ENCODE measurements at places on chromosomes 4 and X.
A peak's percentile ranks its signal among the peaks of the same experiment; 100 is the strongest.

GRCh38 chr4:189200353-189200752 is 740.3 kb upstream of the FRG1 start:
- no peak for DNase-seq

GRCh38 chrX:24479924-24480323 is 14.8 kb downstream of the PDK3 start:
- no peak for DNase-seq

DNA sequence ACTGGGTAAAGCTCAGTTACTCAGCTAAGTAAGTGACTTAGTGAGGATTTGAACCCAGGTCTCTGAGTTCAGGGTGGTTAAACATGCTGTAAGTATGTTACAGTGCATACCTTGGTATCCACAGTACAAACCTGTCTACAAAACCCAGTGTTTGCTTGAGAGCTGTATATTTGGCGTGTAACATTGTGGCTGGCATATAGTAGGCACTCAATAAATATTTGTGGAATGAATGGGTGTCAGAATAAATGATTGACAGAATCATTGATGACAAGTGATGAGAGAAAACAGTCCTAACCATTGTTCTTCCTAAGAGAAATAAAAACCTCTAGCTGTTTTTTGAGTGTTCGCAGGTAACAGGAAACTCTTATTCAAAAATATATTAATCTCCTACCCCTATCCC is 79.7 kb upstream of the BCOR start:
- no peak for DNase-seq

- DNase-seq = no peak
Measured at GRCh38 chr4:125551967-125552366, 237.2 kb downstream of the FAT4 start.

- no peak for DNase-seq
Measured at GRCh38 chr4:36823199-36823967, 421.2 kb upstream of the NWD2 start.

DNA sequence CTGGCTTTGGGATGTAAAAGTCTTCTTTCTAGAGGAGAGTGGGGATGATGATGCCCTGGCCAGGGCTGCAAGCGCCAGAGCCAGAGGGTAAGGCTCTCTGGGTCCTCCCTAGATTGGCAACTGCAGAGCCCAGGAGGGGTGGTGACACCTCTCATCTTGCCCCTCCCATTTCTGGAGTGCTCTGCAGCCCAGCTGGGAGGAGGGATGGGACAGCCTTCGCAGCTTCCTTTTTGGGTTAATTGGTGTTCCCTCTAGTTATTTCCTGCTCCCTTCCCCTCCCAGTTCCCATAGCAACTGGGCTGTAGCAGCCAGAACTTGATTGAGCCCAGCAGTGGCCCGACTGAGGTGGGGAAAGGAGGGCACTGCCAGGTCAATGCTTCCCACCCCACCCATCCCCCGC is 19.2 kb downstream of the NALF2 start:
- no peak for DNase-seq

GRCh38 chrX:46961097-46961496 is 48.9 kb downstream of the JADE3 start:
- DNase-seq = no peak

DNA sequence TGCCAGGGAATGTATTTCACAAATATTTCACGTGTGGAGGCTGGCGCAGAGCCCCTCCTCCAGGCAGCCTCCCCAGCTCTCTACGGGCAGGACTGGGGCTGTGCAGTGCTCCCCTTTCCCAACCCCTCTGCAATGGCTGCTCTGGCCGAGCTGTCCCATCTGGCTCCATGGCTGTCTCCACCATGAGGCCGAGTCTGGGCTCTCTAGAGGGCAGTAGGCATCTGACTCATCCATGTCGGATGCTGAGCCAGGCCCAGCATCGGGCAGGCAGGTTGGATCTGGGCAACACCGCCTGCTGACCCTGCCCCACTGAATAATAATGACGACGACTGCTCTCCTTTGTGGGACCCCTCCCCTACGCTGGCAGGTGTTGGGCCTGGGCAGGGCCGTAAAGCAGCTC is 11.0 kb upstream of the SH3TC1 start:
- DNase-seq = no peak

- DNase-seq = no peak
Measured at GRCh38 chrX:20233336-20233735, 33.4 kb downstream of the RPS6KA3 start.

DNA sequence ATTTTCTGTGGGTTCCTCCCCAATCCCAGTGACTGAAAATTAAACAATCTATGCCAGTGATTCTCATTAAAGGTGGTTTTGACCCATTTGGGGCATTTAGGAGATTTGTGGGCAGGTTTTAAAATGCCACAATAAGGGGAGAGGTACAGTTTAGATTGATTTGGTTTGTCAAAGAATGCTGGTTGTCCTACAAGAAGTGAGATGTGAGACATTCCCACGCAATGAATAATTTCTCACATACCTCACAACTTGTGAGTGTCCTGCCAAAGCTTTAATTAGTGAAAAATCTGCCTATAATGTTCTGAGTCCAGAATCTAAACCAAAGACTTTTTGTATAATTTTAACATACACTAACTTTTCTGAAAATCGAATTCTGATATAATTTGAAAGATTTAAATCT is 199.4 kb downstream of the MAPK10 start:
- DNase-seq = no peak

GRCh38 chrX:2701600-2701999 is 10.5 kb downstream of the CD99 start:
- no peak for DNase-seq

DNA sequence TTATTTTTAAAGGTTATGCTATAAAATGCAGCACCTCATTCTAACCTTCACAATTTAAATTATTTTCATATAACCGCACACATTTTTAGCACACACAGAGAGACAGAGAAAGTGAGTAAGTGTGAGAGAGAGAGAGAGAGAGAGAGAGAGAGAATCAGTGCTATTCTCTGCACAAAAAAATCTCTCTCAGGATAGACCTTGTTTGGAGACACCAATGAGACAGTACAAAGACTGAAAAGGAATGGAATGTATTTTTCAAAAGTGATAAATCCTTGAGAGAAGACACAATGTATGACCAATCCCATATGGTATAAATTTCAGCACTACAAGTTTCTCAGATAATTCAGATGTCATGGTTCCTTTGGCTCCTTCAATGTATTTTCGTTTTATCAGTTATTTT is 132.1 kb upstream of the PCDH18 start:
- DNase-seq = no peak

- DNase-seq = no peak
Measured at GRCh38 chr4:113682730-113683537, 78.6 kb downstream of the CAMK2D start.

- no peak for DNase-seq
Measured at GRCh38 chr4:188732131-188732530, 592.9 kb downstream of the TRIML1 start.

DNA sequence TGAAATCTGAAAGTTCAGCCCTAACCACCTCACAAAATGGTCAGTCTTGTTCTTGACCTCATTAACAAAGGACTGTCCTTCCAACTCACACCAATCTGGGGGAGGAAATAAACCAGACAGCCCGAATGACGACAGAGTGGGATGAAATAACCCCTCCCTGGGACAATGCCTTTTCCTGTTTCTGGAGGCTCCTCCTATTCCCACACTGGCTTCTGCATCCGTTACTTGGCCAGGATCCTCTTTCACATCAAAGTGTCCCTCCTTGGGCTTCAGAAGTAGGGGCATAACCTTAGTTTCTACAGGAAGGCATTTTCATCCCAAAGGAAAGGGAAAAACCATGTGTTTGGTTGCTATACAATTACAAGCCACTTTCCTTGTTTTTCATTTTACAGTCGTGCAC is 59.8 kb upstream of the RPL34 start:
- no peak for DNase-seq

DNA sequence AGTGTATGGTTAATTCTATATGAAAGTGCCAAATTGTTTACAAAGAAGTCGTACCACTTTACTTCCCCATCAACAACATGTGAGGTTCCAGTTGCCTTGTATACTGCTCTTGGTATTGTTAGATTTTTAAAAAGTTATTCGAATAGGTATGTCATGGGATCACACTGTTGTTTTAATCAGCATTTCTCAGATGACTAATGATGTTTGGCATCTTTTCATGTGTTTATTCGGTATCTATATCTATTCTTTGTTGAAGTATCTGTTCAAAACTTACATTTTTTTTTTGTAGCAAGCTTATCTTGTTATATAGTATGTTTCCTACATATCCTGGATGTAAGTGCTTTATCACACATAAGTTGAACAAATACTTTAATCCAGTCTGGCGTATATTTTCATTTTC is 99.4 kb upstream of the MAB21L2 start:
- no peak for DNase-seq

- DNase-seq = no peak
Measured at GRCh38 chr4:138845054-138845453, 170.5 kb upstream of the NOCT start.

DNA sequence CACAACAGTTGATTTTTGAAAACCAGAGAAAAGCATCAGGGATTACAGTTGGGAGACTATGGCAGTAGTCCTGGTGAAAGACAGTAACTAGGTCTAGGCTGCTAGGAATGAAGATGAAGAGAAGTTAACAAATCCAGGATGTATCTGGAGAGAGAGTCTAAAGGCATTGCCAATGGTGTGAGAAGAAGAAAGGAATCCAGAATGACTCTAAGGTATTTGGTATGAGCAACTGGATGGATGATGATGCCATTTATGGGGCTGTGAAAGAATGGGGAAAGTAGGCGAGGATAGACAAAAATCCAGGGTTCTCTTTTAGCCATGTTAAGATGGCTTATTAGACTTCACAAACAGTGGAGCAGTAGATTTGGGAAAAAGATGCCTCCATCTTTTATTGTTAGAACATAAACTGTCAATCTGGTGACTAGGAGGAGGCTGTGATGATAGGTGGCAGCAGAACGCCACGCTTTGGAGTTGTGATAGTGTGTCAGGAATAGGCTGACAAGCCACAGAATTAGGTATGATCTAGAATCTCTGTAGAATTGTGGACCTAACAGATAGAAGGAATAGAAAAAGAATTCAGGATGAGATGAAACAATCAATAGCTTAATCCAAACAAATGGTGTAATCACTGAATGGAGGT is 27.3 kb upstream of the JADE1 start:
- DNase-seq = no peak

DNA sequence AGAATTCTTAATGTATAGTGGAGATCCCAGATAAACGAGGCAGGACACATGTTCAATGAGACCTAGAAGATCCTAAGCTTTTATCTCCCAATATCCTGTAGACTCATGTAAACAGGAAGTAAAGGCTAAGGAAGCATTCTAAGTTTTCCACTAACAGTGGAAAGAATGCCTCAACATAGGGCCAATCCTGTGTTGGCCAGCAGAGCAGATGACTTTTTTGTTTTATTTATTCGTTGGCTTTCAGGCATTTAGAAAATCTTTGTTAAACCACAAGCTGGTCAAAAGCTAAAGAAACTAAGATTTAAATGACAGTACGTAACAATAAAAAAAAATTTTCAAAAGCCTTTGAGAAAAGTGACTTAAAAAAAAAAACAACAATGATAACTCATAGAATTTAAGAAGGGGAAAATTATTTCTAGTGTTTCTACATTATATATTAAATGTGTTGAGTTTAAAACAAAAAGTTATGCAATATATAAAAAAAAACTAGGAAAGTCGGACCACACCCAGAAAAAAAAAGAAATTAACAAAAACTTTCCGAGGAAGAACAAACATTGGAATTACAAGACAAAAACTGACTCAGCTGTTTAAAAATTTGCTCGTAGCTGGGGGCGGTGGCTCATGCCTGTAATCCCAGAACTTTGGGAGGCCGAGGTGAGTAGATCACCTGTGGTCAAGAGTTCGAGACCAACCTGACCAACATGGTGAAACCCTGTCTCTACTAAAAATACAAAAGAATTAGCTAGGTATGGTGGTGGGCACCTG is 759.3 kb downstream of the FSTL5 start:
- DNase-seq = no peak

DNA sequence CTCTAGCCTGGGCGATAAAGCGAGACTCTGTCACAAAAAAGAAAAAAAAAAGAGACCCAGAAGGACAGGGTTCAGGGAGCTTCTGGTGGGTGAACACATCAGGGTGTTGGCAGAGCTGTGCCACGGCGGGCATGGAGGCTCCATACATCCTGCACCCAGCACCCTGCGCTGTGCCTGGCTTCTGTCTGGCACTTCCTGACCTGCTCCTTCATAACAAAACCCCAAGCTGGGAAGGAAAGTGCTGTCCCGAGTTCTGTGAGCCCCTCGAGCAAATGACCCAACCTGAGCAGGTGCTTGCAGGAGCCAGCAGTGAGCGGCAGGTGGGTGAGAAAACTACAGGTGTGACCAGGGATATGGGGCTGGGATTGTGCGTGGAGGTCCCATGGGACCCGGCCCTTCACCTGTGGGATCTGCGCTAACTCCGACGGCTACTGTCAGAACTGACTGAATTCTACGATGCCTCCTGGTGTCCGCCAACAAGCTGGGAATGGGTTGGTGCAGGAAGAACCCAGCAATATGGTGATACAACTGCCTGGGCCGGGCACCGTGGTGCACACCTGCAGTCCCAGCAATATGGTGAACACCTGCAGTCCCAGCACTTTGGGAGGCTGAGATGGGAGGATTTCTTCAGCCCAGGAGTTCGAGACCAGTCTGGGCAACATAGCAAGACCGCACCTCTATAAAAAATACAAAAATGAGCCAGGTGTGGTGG is 18.9 kb downstream of the ASMTL start:
- no peak for DNase-seq

GRCh38 chr4:145423017-145423708 is 58.5 kb upstream of the SMAD1 start:
- DNase-seq = no peak

DNA sequence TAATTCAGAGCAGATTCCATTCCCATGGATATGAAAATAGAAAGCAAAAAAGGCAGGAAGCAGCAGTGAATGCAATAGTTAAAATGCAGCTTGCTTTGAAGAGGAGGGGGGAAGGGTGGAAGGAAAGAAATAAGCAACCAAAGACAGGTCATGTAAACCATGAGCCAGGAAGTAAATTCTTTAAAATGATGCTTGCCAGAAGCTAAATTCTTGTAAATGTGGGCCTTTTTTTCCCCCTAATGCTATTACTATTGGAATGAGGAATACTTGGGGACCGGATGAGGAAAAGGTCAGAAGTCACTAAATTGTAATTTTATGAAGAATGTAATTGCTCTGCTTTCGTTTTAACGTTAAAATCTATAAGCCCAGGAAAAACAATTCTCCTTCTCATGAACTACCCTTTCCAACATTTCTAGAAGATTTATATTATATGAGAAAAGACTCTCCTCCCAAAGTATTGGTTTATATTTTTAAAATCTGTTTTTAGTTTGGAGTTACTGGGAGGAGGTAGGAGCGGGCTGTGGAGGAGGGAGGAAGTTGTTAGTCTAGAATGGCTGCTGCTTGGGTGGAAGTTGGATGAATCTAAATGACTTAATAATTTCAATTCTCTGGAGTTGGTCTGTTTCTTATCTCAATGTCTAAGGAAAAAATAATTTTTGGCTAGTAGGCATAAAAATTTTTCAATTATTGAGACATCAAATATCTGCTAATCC is 77.6 kb upstream of the PCDH18 start:
- DNase-seq = peak; percentile 21

GRCh38 chrX:46040001-46040400 is 505.2 kb downstream of the ZNF674 start:
- no peak for DNase-seq

GRCh38 chr4:28254003-28254402 is 1393.4 kb downstream of the STIM2 start:
- no peak for DNase-seq
